Hematopoietic multipotent progenitor cell treated with erythropoietin and hydrocortisone succinate and interleukin-3 and kit ligand, for 8 days (in vitro differentiated cells): ENCODE measurements at places on chromosomes 7 and 10.
A peak's percentile ranks its signal among the peaks of the same experiment; 100 is the strongest.

DNA sequence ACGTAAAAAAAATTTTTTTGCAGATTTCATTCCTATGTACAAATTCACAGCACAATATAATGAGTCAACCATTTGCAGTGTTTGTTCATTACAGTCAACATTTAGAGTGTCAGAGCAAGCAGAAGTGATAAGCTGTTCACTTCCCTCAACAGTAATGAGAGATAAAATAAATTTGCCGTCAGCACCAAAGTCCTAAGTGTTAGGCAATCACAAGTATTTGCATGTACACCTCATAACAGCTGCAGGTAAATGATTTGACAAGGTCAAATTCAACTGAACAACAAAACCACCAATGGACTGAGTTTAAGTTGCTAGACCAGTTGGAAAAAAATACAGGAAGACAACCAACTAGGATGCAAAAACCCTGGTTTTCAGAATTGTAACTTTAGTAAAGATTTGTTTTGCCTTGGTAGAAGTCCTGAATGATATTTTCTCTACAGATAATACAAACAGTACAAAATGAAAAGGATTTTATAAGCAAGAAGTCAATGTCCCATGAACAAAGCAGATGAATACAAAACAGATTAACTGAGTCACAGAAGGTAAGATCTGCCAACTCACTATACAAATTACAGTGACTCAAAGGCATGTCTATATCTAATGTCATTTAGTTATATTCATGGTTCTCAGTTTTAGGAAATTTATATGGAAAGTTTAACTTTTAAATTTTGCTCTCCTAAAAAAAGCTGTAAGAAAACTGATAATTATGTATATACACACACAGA, 10.4 kb downstream of the RAPGEF5 start:
- DNase-seq, result no peak

DNA sequence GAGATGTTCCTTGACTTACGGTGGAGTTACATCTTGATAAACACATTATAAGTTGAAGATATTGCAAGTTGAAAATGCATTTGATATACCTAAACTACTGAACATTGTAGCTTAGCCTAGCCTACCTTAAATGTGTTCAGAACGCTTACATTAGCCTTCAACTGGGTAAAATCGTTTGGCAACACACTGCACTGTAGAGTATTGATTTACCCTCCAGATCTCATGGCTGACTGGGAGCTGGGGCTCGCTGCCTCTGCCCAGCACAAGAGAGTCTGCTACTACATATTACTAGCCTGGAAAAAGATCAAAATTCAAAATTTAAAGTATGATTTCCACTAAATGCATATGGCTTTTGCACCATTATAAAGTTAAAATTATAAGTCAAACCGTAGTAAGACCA, 7.5 kb upstream of the AGR3 start:
- no peak for DNase-seq

GRCh38 chr10:84494849-84495180, 166.4 kb downstream of the CCSER2 start:
- no peak for DNase-seq

DNA sequence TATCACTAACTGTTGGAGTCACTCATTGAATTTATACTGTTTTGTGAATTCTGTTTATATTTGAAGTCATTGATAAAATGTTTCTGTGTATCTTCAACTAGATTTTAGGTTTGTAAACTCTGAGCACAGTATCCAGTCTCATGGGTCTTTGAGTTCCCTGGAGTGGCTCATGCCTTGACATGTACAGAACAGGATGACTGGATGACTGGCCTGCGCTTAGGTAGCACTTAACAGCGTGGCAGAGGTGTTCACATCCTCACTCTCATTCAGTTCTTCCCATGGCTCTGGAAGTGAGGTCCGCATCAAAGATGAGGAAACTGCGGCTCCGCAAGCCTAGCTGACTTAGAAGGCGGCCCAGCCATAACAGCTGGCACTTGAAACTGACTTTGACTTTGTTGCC, 576.9 kb downstream of the SUGCT start:
- DNase-seq, result no peak

DNA sequence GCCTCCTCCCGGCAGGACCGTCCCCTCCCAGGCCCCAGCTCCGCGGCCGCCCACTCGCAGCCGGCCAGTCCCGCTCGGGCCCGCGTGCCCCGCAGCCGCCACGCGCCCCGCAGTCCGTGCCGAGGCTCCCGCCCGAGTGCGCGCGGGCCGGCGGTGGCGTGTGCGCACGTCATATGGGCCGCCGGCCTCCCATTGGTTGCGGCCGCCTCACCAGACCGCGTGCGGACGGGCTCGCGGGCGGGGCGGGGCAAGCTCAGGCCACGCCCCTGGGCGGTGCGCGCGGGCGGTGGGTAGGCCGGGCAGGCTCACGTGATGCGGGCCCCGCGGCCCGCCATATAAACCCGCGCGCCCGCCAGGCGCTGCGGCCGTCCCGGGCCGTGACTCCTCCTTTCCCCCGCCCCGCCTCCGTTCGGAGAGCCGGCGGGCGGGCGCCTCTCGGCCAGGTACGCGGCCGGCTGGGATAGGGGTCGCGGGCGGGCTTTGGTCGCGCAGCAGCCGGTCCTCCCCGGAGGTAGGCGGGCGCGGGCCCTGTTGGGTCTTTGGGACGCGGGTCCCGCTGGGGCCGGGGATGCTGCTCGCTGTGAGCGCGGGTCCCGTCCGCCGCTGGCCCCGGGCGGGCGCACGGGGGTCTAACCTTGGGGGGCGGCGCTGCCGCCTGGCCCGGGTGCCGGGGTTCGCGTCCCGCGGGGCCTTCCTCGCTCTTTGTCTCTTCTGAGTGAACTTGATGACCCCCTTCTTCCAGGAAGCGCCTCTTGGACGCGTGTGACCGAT, at the start of gene INSIG1:
INSIG1 (plus strand) TSS at position 362 of the 771 bp plus-strand sequence; CDS start at position 770, 408 bp downstream.
- DNase-seq, result peak; percentile 91

- DNase-seq, result no peak
Measured at GRCh38 chr7:115363916-115364315, 442.0 kb downstream of the MDFIC start.
